ENCODE measurements at places on chromosomes 3 and 15.

GRCh38 chr15:23574742-23575141, 9.3 kb downstream of the MKRN3 start:
- DNase-seq, result no peak

- no peak for DNase-seq
Observed at GRCh38 chr3:147403511-147403910, 2.8 kb downstream of the ZIC4 start.

DNA sequence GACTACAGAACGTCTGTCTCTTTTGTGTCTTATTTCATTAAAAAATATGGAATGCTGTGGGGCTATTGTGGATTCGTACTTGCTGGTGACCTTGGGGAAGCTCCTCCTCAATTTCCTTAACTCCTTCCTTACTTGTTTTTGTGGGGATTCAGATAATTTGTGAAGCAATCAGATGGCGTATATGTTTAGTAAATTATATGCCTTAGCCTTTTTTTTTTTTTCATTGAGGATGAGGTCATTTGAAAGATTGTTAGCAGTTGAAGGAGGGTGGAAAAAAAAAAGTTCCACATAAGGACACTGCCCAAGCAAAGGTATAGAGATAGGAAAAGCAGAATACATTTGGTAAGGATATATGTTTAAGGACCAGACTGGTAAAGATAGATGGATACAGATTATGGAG, 3.3 kb downstream of the RNF13 start:
- no peak for DNase-seq

GRCh38 chr15:74042603-74043424, 39.5 kb downstream of the GOLGA6A start:
- no peak for DNase-seq

GRCh38 chr3:86937306-86937791, 53.6 kb downstream of the VGLL3 start:
- DNase-seq, result no peak

DNA sequence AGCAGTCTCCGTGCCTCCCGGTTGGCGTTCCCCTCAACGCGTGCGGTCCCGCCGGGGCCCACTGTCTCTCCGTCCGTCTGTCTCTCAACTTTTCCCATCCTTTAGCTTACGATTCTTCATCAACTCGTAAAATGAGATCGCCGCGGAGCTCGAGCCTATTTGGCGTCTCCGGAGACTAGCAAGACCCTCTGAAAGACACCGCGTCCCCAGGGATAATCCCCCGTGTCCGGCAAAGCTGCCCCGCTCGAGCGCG, 3.4 kb downstream of the GATA2 start:
- no peak for DNase-seq

DNA sequence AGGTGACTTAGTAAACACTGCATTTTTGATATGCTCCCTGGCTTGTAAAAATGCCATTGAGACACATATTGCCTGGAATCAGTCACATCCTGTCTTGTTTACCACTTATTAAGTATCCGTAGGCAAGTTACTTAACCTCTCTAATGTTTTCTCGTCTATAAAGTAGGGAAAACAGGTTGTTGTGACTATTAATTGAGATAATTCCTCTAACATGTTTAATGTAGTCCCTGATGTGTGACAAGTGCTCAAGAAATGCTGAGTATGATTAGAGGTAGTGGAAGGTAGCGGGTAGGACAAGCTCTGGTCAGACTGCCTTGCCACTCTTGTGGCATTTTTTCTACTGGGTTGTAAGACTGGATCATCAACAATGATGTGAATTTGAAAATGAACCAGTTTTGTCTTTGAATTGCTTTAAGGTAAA, 54.1 kb downstream of the NFKBIZ start:
- DNase-seq, result no peak

- DNase-seq, result no peak
Observed at GRCh38 chr15:25689592-25689991, 173.5 kb downstream of the ATP10A start.

DNA sequence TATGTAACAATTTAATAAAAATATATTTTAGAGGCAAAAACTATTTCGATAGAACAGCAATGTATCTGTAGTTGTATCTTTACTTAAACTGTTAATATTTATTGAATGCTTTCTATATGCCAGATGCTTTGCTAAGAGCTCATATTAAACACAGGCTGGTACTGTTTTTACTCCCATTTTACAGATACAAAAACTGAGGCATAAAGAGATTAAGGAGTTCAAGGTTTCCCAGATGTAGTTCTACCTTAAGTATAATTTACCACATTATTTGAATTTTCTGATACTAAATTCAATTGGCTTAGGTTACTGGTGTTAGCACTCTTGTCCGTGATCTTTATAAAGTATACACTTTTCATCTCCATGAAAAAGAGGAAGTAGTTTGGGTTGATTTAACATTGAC, 149.8 kb downstream of the ROBO2 start:
- DNase-seq, result no peak

DNA sequence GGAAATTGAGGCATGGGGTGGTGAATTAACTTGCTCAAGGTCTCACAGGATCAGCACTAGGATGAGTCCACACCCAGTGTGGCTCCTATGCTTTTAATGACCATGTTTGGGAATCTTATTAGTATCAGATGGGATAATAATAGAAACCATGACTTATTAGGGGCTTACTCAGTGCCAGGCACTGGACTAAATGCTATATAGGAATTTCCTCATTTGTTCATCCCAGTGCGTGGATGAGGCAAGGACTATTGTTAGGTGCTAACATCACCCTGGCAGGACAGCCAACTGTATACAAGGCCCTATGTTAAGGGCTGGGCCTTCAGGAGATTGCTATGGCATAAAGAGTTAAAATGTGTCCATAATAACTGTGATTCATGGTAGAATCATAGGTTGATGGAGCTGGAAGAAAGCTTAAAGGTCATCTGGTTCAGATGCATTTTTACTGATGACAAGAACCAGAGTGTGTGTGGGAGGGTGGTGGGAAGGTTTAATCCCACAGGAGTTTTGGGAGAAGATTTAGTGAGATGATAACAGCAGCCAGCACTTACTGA, 4.7 kb upstream of the FEM1B start:
- DNase-seq, result no peak

GRCh38 chr3:66297260-66297873, 76.6 kb downstream of the SLC25A26 start:
- no peak for DNase-seq

GRCh38 chr3:37031096-37031682, 37.9 kb downstream of the MLH1 start:
- DNase-seq, result no peak

DNA sequence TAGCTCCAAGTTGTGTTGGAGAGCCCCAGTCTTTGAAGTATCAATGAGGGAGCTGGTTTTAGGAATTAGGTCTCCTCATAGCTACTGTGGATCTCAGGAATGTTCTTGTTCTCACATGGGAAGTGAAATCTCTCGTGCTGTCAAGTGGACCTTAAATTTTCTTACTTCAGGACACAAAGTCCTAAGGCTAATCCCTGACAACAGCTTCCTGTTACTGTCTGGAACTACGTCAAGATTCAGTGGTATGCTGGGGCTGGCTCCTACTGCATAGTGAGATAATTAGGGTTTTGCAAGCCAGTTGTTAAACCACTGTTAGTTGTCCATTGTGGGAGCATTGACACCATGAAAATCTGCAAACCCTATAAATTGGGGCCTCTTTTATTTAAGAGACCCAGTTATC, 22.8 kb downstream of the MESP1 start:
- DNase-seq, result no peak

- DNase-seq, result peak; percentile 56
Observed at GRCh38 chr15:90001683-90002427, 731 bp downstream of the ZNF710 start.

GRCh38 chr3:2847062-2847841, 262.9 kb downstream of the IL5RA start:
- DNase-seq, result no peak

- DNase-seq, result no peak
Observed at GRCh38 chr3:26807272-26807671, 184.7 kb downstream of the LRRC3B start.

GRCh38 chr3:14991818-14992612, 44.6 kb downstream of the NR2C2 start:
- DNase-seq, result no peak

DNA sequence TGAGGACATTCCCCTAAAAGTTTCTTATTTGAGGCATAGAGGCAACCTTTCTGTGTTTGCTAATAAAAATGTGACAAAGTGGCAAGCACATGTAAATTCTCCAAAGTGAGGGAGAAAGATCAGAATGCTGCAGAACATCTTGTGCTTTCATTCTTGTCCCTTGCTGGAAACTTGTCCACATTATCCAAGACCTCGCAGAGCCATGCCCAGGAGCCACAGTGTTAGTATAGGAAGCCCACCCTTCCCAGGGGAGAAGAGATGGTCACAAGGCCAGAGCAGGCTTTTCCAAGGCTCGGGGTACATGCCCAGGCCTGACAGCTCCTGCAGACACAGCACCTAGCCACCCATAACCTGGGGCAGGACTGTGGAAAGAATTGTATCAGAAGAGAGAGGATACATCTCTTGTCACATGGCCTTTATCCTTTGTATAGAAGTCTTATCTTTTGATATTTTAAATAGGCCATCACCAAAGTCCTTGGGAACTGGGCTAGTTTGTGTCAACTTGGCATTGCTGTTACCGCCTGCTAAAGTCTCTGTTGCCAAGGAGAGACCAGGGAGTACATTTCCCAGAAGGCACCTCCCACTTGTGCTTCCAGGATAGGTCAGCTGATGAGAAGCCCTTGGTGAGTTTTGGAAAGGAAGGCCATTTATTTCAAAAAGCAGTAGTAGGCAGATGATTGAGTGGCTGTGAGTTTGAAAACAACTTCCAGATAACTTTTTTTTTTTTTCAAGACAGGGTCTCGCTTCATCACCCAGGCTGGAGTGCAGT, 10.5 kb downstream of the DLEC1 start:
- no peak for DNase-seq

DNA sequence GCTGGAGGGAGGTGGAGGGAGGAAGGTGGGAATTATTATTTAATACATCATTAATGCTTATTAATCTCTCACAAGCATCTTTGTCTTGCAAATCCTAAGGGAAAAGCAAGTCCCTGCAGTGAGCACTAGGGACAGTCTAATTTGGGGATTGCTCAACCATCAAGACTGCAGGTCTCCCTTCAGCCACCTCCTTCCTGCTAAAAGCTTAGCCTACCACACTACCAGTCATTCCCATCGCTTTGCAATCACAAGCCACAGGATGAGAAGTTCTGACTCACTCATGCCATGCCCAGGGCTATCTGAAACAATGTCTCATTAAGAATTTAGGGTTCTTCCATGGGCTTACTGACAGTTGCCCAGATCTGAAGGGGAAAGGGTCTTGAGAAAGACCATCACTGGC, 51.0 kb upstream of the EIF1B start:
- no peak for DNase-seq

DNA sequence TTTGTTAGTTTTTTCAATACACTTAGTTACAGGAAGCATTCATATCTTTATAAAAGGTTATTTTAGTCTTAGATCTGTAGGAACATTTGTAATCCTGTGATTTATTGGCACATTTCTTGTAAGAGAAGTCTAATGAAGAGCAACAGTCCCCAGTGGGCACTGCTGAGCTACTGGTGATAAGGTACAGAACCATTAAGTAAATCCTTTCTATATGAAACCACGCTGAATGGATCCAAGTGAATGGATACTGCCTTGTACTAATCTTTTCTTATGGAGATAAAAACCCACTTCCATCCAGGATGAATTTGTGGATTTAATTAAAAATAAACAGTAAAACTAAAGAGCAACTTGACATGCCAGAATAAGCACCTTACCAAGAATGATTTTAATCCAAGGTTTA, 64.0 kb downstream of the SHQ1 start:
- no peak for DNase-seq

All from stimulated activated CD8-positive, alpha-beta memory T cell treated with anti-CD3 and anti-CD28 coated beads, Interleukin-4, amount 100 ng/mL, for 24 hours (primary cell).